ENCODE measurements at places on chromosomes 12 and 14. TPM values are rescaled to one million over a fixed set of nuclear protein-coding genes. Genes with fewer than 3 reads are reported as not detected.

GRCh38 chr12:70774055-70774454 lies 136.8 kb upstream of the PTPRB start:
- no peak overlapping the region for H3K4me3 ChIP-seq
- no peaks in the 10 kb centered on the region for H3K36me3 ChIP-seq
- no peak for DNase-seq
- no peaks in the 10 kb centered on the region for H3K27me3 ChIP-seq

DNA sequence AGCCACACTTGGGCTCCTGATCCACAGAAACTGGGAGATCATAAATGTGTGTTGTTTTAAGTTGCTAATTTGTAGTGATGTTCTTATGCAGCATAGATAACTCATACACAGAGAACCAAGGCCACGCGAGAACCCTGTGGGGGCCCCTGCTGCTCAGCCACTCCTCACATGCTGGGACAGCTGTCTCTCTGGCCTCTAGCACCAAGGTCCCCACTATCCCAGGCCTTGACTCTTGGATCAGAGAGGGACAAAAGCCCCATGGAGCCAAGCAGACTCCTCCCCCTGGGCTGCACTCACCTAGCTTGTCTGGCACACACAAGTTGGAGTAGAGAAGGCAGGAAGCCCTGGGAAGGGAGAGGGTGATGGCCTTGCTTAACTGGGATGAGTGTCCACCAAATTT lies 11.3 kb downstream of the PLD4 start:
- H3K4me1 ChIP-seq: no peaks in the 10 kb centered on the region
- H3K27ac ChIP-seq: no peak overlapping the region
- H3K27me3 ChIP-seq: peaks cover 88% of the 10 kb centered on the region
- DNase-seq: peak; percentile 7

DNA sequence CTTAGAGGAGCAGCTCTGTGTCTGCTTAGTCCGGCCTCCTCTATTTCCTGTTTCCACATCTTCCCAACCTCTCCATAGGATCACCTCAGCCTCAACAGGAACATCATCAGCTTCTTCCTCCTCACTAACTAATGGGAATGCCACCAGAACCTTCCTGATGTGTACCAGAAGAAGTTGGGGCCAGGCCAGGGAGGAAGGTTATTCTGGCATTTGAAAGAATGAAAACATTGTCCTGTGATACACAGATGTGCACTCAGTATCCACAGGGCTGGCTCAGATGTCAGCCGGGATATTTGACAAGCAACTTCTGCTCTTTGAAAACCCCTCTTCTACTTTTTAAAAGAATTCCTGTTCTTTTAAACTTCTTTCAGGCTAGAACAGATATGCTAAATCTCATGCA lies 63.6 kb downstream of the TMEM30B start:
- no peak overlapping the region for H3K27ac ChIP-seq
- no peak overlapping the region for H3K4me3 ChIP-seq
- no peaks in the 10 kb centered on the region for H3K27me3 ChIP-seq
- DNase-seq: no peak
- peaks cover 52% of the 10 kb centered on the region for H3K4me1 ChIP-seq

DNA sequence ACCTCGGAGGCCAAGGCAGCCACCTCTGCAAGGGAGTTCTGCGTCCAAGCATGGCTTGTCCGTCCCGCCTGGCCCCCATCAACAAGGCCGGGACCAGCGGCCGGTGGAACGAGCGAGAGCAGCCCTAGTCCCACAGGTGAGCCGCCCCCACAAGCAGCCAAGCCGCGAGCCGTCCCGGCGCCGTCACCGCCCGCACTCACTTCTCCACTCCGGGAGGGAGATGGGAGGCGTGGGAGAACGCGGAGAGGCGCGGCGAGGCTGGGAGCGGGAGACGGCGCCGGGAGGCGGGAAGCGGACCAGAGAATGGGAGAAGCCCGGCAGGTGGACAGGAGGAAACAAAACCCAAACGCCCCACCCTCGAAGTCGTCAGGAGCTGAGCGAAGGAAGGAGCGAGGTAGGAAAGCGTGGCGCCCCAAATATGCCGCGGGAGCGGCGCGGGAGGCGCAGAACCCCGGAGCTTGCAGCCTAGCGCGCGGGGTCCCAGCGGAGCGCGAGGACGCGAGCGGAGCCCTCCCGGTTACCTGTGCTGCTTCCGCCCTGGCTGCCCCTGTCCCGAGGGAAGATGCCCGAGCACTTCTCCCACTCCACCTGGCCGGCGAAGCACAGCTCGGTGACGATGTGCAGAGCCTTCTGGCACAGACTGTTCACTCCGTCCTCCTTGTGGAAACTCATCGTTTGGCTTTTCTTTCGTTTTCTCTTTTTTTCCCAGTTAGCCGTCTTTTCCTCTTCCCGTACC lies 600 bp downstream of the SYT10 start:
- no peak overlapping the region for H3K27ac ChIP-seq
- peaks cover 46% of the 10 kb centered on the region for H3K27me3 ChIP-seq
- peak; percentile 57 for DNase-seq
- peaks cover 22% of the 10 kb centered on the region for H3K4me1 ChIP-seq
- H3K36me3 ChIP-seq: no peaks in the 10 kb centered on the region

TMEM179 gene
- total RNA-seq: 3.6 TPM

CTSG gene
- total RNA-seq: not detected

DNA sequence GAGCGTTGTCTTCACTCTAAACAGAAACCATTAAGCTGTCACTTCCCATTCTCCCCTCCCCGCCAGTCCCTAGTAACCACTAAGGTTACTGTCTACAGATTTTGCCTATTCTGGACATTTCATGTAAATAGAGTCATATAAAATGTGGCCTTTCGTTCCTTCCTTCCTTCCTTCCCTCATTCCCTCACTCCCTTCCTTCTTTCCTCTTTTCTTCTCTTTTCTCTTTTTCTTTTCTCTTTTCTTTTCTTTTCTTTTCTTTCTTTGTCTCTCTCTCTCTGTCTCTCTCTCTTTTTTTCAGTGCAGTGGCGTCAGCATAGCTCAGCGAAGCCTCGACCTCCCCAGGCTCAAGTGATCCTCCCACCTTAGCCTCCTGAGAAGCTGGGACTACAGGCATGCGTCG lies 37.8 kb downstream of the HCAR2 start:
- H3K36me3 ChIP-seq: no peaks in the 10 kb centered on the region
- H3K4me3 ChIP-seq: no peak overlapping the region
- no peak overlapping the region for H3K27ac ChIP-seq
- no peaks in the 10 kb centered on the region for H3K4me1 ChIP-seq

DNA sequence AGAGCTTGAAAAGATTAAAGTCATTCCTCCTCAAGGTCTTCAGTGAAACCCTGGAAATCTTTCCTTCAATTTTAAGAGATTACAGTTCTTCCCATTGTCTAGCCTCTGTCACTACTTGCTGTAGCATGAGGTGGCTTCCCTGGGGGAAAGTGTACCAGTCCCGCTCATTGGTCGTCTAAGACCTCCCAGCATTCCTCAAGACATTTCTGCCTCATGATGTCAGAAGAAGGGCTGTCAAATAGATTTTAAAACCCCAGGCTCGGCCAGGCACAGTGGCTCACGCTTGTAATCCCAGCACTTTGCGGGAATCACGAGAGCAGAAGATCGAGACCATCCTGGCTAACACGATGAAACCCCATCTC lies 46.7 kb downstream of the SMUG1 start:
- peaks cover 89% of the 10 kb centered on the region for H3K27me3 ChIP-seq
- H3K36me3 ChIP-seq: no peaks in the 10 kb centered on the region
- no peak overlapping the region for H3K4me3 ChIP-seq
- no peak for DNase-seq

DNA sequence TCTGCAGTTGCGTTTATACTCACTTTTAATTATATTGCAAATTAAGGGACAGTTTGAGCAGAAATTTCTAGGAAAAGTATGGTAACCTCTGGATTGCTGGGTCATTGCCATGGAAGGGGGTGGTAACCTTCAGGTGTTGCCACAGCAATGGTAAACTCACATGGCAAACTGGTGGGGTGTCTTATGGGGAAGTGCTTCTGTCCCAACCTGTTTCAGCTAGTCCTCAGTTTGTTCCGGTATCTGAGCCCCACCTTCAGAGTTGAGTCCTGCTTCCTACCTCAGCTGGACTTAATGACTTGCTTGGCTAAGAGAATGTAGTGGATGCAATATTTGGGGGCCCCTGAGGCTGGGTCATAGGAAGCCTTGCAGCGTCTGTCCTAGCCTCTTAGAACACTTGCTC lies 7.3 kb upstream of the CLMN start:
- H3K27ac ChIP-seq: no peak overlapping the region
- peaks cover 10% of the 10 kb centered on the region for H3K27me3 ChIP-seq
- no peak for DNase-seq
- no peak overlapping the region for H3K4me3 ChIP-seq
- peaks cover 7% of the 10 kb centered on the region for H3K36me3 ChIP-seq
